Spleen (tissue), 13 donors: ENCODE measurements at places on chromosomes 6 and 20. TPM values are rescaled to one million over a fixed set of nuclear protein-coding genes. Genes with fewer than 3 reads are reported as not detected.
A peak's percentile ranks its signal among the peaks of the same experiment; 100 is the strongest.

Gene AIF1
- total RNA-seq, result 258 TPM

DNA sequence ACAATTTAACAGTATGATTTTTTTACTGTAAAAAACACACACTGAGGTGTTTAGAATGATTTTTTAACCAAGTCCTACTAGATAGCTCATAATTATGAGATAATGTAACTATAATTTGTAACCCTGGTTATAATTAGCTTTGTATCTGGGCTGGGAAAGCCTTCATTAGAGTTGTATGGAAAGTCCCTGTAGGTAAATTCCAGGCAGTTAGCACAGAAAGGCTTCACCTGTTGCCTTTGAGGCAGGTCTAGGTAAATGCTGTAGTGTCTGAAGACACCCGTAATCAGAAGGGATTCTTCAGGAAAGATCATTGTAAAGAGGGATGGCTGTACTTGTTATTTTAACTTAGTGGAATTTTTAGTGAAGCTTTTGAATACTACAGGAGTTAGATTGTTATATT is 1.9 kb downstream of the TMEM200A start:
- no peak for DNase-seq
- H3K27ac ChIP-seq, result no peak overlapping the region
- no peaks in the 10 kb centered on the region for H3K36me3 ChIP-seq
- H3K4me3 ChIP-seq, result no peak overlapping the region
- H3K4me1 ChIP-seq, result peaks cover 9% of the 10 kb centered on the region
- H3K27me3 ChIP-seq, result peaks cover 47% of the 10 kb centered on the region

DNA sequence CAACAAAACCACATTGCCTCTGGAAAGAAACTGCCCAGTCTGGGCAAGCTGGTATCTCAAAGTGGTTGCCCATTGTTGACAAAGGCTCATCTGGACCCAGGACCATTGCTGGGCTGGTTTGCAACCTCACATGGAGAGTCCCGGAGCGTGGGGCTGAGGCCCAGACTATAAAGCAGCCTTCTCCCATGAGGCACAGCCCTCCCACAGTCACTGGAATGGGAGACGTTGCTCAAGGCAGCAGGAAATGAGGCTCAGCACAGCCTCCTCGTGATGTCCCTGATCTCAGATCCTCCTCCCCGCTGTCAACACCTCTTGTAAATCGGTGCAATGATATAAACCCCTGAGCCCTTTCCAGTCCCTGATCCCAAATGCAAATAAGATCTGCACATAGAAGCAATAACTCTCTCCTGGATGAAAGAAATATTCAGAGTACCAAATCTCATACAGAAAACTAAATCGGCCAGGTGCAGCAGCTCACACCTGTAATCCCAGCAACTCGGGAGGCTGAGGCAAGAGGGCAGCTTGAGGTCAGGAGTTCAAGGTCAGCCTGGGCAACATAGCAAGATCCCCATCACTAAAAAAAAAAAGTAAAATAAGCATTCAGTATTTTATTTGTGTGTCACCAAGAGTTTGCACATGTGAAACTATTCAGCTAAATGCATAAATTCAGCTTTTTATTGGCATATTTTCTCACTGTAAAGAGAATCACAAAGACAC is 103.0 kb upstream of the RREB1 start:
- no peak overlapping the region for H3K4me3 ChIP-seq
- H3K36me3 ChIP-seq, result no peaks in the 10 kb centered on the region
- no peaks in the 10 kb centered on the region for H3K27me3 ChIP-seq
- no peaks in the 10 kb centered on the region for H3K4me1 ChIP-seq
- no peak for DNase-seq

DNA sequence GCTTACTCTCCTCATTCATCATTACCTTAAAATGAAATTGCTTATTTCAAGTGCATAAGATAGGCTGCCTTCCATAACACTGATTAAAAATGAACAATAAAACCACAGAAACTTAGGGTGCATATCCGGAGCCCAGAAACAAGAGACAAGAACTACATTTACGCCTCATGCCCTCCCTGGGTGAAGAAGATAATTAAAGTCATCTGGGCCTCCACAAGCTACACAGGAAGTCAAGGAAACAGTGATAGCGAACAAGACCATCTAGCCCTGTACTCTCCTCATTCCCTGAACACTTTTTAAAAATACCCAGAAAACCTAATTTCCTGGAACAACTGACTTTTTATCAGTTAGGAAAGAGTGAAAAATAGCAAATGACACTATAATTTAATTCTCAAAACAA is 6.3 kb downstream of the SOD2 start:
- H3K4me3 ChIP-seq, result no peak overlapping the region
- H3K27me3 ChIP-seq, result no peaks in the 10 kb centered on the region
- no peak for DNase-seq
- peaks cover 90% of the 10 kb centered on the region for H3K4me1 ChIP-seq

Gene KIF25
- total RNA-seq, result not detected

Gene ZNF165
- 1.5 TPM for total RNA-seq

DNA sequence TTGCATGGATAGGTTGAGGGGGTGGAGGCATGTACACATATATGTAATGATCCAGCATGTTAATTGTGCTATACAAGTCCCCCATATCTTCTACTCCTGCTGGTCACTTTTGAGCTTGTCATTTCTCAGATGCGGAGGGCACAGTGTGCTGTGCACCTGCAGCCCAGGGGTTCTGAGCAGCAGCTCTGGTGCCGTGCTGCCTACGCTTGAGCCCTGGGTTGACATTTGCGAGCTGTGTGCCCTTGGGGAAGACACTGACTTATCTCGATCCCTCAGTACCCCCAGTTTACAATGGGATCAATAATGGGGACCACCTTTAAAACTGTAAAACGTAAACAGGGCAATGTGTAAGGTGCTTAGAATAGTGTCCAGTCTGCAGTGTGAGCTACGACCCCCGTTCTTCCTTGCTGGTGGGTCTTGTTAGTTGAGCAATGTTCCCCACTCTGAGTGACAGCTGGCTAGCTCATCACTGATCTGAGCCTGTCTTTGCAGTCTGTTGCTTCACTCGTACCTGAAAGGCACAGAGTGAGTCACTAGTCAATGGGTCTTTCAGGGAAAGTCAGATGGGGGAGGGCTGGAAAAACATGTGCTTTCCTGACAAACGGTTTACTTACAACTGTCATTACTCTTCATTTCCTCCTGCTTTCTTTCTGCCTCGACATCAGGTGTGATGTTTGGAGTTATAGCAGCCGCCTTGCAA is 91.7 kb downstream of the SLC2A10 start:
- H3K27me3 ChIP-seq, result peaks cover 10% of the 10 kb centered on the region
- H3K36me3 ChIP-seq, result no peaks in the 10 kb centered on the region
- H3K27ac ChIP-seq, result no peak overlapping the region
- DNase-seq, result no peak

Gene MLN
- not detected for total RNA-seq

DNA sequence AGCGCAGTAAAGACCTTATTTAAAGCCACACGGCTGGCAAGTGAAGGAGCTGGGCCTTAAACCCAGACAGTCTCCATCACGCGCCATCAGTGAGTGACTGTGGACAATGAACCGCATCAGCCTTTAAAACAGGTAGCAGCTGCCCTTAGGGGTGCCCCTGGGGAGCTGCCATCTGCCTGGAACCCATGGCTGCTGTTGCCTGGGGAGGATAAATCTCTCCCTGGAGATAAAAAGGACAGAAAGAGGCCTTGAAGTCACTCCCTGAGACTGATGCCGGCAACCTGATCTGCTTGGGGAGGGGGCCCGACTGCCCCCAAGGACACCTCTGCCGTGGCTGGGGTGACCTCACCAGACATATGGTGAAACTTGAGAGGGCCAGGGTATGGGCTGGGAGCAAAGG is 73.5 kb downstream of the PREX1 start:
- H3K27ac ChIP-seq, result peak overlapping the region; percentile 88
- DNase-seq, result no peak
- H3K27me3 ChIP-seq, result no peaks in the 10 kb centered on the region
- no peak overlapping the region for H3K4me3 ChIP-seq
- no peaks in the 10 kb centered on the region for H3K36me3 ChIP-seq

Gene TRIM10
- 0.94 TPM for total RNA-seq

Gene BHLHE23
- total RNA-seq, result not detected

Gene EPPIN
- total RNA-seq, result not detected

DNA sequence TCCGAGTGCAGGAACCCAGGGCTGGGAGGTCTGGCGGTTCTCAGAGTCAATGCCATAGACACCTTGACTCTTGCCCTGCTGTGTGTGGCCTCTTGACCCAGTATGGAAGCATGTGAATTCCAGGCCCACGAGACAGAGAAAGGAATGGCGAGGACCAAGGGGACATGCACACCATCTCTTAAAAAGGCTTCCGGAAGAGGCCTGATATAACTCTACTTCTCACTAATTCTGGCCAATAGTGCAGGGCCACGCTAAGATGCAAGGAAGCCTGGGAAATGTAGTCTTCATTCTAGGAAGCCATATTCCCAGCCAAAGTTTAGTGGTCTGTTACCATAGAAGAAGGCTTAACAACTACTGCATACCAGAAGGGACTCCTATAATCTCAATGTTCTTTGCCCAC is 177.0 kb upstream of the KCNG1 start:
- no peaks in the 10 kb centered on the region for H3K27me3 ChIP-seq
- no peak overlapping the region for H3K4me3 ChIP-seq
- H3K36me3 ChIP-seq, result no peaks in the 10 kb centered on the region
- H3K4me1 ChIP-seq, result no peaks in the 10 kb centered on the region
- DNase-seq, result no peak
- H3K27ac ChIP-seq, result no peak overlapping the region

- no peaks in the 10 kb centered on the region for H3K27me3 ChIP-seq
- no peak for DNase-seq
- no peak overlapping the region for H3K4me3 ChIP-seq
Measured at GRCh38 chr6:90263633-90264032, 33.0 kb downstream of the BACH2 start.

GRCh38 chr6:42978839-42979522 is at the start of gene PEX6:
Gene PEX6 (minus strand): TSS chr6:42979181. CDS start chr6:42979150, 31 bp downstream.
- H3K4me3 ChIP-seq, result peak within 1 kb of the TSS; percentile 93
- DNase-seq, result peak; percentile 99
- H3K4me1 ChIP-seq, result peaks cover 73% of the 10 kb centered on the region
- H3K27me3 ChIP-seq, result no peaks in the 10 kb centered on the region
- H3K27ac ChIP-seq, result peak within 1 kb of the TSS; percentile 94

Gene KCNB1
- total RNA-seq, result 1.8 TPM

GRCh38 chr6:2514965-2515543 is 235.7 kb downstream of the MYLK4 start:
- no peaks in the 10 kb centered on the region for H3K36me3 ChIP-seq
- DNase-seq, result no peak
- H3K27ac ChIP-seq, result no peak overlapping the region
- no peaks in the 10 kb centered on the region for H3K4me1 ChIP-seq
- H3K4me3 ChIP-seq, result no peak overlapping the region
- H3K27me3 ChIP-seq, result no peaks in the 10 kb centered on the region

- H3K4me1 ChIP-seq, result peaks cover 27% of the 10 kb centered on the region
- no peaks in the 10 kb centered on the region for H3K36me3 ChIP-seq
- H3K4me3 ChIP-seq, result no peak overlapping the region
- no peaks in the 10 kb centered on the region for H3K27me3 ChIP-seq
Measured at GRCh38 chr6:163438940-163439335, 24.4 kb downstream of the QKI start.

Gene ENPP4
- 29.0 TPM for total RNA-seq

DNA sequence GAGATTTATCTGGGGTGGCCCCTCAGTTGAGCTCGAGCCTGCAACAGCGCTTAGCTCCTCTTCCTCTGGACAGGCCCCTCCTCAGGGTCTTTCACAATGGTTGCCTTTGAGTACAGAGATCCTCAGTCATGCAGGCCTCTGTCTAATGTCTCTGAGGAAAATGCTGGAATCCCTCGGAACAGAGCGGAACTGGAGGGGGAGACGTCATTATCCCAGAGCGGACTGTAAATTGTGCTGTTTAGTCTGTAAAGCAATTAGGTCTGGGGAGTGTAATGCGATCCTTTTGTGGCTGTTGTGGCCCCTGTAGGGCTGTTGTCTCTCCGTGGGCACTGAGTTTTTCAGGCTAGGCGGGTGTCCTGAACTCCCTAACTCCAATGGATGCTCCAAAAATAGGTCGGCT is 15.0 kb upstream of the DAAM2 start:
- H3K27me3 ChIP-seq, result no peaks in the 10 kb centered on the region
- no peaks in the 10 kb centered on the region for H3K36me3 ChIP-seq
- no peak for DNase-seq

Gene FAM83B
- not detected for total RNA-seq

Gene MYLK2
- 2.2 TPM for total RNA-seq

DNA sequence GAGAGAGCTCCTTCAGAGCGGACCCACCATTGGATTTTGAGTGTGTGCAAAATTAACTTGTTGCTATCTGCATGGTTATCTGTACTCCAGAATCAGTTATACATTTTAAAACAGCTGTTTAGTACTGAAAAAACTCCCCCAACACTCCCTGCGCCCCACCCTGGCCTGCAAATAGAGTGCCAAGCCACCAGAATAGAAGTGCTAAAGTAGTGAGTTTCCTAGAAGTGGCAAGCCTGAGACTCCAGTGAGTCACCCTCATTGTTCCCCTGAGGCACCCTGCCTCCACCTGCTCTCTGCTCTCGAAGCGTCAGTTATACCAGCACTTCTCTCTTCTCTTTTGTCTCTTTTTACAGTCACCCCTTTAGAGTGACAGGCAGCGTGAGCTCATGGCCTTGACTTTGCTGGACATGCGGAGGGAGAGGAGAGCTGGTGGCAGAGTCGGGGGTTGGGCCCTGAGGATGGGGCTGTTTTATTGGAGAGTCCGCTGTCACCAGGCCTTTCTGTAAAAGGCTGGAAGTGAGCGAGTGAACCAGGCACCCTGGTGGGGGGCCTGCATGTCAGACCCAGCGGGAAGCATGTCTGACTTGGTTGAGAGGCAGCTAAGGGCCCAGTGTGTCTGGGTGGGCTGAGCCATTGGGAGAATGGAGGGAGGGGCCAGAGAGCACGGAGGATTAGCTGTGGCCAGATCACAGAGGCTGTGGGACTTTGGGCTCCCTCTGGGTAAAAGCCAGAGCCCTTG is 10.4 kb downstream of the IGF2R start:
- H3K27me3 ChIP-seq, result no peaks in the 10 kb centered on the region
- peak overlapping the region; percentile 72 for H3K27ac ChIP-seq
- DNase-seq, result peak; percentile 78

DNA sequence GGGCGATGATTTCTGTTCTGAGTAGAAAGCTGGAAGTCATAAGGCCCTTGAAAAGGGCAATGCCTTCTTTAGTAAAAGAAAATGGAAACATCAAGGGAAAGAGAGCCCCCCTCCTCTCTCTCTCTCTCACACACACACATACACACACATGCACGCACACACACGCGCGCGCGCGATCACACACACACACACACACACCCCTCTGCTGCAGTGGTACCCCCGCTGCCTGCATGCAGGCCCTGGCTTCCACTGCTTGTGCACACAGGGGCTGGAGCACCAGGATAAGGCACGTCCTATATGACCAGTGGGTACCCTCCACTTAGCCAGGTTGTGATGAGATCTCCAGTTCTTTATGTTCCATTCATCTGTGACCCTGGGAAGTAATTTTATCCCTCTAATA is 300.9 kb downstream of the SLC35F1 start:
- H3K27me3 ChIP-seq, result no peaks in the 10 kb centered on the region
- no peak overlapping the region for H3K27ac ChIP-seq
- no peak for DNase-seq
- H3K4me1 ChIP-seq, result no peaks in the 10 kb centered on the region
- H3K4me3 ChIP-seq, result no peak overlapping the region
- H3K36me3 ChIP-seq, result no peaks in the 10 kb centered on the region
